Hippocampal formation (tissue), 2 donors: ENCODE measurements at places on chromosomes 2 and 18.

GRCh38 chr2:239853706-239854327 lies 171.3 kb downstream of the NDUFA10 start:
- DNase-seq, result no peak

- DNase-seq, result no peak
Measured at GRCh38 chr2:191143791-191144190, 7.0 kb downstream of the STAT4 start.

GRCh38 chr2:86203614-86204013 lies 4.4 kb downstream of the MRPL35 start:
- no peak for DNase-seq

- DNase-seq, result no peak
Measured at GRCh38 chr2:23286031-23286757, 98.8 kb upstream of the KLHL29 start.
